ENCODE measurements at places on chromosomes 5 and 9.

GRCh38 chr9:97943308-97943855 is 5.4 kb upstream of the HEMGN start:
- no peak for DNase-seq

DNA sequence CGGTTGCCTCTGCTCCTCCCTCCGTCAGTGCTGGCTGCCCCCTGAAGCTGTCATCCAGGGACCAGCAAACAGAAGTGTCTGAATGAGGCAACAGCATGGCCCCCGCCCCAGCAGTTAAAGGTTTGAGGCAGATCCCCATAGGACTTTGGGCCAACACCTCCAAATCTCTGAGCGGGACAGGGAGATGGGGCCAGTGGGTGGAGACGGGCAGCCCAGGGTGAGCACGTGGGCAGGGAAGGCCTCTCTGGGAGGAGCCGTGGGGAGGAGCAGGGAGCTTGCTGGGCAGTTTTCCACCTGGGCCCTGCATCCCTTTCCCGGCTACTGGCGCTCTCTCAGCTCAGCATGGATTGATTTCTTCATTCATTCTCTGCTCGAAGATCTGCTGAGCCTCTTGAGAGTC is 39.1 kb upstream of the NOTCH1 start:
- DNase-seq = no peak

DNA sequence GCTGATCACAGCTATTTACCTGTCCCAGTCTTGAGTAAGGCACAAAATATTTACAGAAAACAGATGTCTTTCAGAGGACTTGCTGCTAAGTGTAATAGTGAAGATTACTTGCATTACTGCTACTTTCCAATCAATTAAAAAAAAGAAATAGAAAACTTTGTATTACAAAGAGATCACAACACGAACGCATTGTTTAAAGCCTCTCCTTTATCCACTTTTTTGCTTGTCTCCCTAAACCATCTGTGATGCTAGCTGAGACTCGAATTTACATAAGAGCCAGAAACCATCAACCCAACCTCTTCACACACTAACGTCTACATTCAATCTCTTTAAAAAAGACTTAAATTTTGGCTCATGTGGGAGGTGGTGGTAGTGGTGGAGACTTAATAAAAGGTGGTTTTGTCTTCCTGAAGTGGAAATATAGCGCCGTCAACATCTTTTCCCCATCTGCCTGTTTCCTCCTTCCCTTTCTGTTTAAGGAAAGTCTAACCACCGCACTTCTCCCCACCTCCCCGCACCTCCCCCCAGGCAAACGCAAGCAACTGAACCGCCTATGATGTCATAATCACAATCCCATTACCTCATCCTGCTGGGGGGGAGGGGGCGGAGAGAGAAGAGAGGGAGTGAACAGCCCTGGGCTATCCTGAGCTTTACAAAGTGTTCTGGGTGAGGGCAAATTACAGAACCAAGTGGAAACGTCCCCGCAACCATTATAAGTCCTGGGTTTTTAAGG is 948 bp upstream of the FAM53C start:
- no peak for DNase-seq

DNA sequence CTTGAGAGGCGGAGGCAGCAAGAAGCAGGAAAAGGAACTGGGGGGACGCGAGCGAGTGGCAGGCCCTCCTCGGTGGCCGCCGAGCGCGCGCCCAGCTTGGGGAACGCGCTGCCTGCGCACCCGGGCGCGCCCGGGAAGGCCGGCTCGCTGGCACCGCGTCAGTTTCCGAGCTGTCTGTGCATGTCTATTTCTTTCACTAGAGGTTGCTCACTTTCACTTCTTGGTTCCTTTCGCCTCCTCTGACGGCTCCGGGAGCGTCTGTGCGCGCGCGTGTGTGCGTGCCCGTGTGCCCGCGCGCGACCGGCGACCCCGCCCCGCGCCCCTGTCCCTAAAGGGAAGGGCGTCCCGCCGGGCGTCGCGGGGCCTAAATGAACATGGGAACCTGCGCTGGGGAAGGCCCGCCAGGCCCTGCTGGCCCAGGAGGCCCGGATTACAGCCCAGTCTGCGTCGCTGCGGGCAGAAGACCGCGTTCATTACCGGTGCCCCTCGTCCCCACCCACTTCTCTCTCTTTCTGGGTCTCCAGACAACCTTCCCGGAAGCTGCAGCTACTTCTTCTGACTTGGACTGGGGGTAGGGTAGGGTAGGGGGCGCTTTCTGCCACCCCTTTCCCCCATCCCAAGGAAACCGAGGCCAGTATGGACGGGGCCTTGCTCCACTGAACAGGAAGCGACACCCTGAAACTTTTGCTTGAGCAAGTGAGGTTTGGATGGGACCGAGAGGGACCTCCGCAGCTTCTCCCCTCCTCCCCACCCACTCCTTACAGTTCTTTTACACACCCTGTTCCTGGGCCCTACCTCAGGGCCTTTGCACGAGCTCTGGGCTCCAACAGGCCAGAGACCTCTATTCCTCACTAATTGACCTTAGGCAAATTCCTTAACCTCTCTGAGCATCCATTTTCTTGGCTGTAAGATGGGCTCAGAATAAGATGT is 205.8 kb upstream of the IER5L start:
- peak; percentile 46 for DNase-seq

DNA sequence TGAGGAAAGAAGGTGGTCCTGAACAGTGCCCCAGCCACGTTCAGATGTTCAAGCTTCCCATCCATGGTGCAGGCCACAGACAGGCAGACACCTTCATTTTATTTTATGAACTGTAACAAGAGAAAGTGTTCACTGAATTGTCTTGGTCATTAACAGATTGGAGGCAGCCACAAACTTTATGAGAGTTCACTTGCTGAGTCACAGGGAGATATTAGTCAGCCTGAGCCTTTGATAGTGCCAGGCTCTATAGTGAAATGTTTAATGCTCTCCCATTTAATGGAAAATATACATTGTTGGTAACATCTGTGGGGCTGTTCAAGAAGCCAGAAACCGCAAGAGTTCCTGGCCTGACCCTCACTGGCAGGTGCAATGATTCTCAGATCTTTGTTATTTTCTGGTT is 237.0 kb downstream of the TENT4A start:
- DNase-seq = no peak

GRCh38 chr5:43427306-43427705 is 15.1 kb upstream of the CCL28 start:
- DNase-seq = no peak

DNA sequence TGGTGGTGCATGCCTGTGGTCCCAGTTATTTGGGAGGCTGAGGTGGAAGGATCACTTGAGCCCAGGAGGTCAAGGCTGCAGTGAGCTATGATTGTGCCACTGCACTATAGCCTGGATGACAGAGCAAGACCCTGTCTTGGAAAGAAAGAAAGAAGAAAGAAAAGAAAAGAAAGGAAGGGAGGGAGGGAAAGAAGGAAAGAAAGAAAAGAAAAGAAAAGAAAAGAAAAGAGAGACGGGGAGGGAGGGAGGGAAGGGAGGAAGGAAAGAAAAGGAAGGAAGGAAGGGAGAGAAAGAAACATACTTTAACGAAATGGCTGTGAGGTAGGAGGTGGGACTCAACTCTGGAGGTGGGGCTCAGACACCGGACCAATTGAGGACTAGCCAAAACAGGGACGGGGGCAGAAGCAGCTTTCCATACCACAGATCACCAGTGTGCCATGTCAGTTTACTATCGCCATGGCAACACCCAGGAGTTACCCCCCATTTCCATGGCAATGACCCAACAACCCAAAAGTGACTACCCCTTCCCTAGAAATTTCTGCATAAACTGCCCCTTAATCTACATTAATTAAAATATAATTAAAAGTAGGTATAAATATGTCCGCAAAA is 21.3 kb downstream of the PTGES start:
- no peak for DNase-seq

DNA sequence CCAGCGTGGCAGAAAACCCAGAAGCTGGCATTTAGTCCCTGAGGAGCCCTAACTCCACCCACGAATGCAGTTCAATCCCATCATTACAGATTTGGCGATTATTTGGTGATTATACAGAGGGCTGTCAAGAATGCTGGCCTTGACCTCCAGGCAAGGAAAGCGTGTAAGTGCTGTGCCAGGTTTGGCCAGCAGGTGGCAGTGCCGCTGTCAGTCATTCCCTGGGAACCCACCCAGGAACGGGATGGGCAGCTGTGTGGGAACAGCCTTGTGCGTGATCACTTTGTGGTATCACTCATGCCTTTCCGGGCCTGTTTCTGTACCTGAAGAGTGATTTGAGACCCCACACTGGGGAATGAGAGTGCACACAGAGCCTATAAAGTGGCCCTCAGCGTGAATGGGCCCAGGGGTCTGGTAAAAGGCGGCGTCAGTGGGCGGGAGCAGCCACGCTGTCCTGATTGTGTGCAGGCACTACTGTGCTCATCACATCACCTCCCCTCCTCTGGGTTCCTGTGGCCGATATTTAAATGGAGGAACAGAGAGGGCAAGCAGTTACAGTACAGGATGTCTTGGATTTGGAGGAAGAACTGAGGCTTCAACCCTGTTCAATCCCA is 215.6 kb downstream of the ROR2 start:
- peak; percentile 66 for DNase-seq

DNA sequence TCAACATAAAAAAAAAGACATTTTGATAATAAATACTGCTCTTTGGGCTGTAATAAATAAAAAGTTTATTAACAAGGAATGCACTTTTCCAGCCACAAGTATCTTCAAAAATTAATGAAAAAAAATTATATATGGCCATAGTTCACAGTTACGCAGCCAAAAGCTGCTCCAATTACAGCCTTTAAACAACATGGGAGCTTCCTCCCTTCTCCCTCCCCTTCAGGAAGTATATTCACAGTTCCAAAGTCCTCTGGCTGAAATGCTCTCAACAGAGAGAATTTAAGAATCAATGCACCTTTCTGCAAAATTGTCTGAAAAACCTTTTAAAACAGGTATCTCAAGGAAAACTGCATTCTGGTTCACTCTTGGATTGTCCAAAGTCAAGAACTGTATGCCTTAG is 5.9 kb downstream of the PLK2 start:
- DNase-seq = no peak

GRCh38 chr9:1647776-1648175 is 367.4 kb upstream of the SMARCA2 start:
- DNase-seq = no peak

DNA sequence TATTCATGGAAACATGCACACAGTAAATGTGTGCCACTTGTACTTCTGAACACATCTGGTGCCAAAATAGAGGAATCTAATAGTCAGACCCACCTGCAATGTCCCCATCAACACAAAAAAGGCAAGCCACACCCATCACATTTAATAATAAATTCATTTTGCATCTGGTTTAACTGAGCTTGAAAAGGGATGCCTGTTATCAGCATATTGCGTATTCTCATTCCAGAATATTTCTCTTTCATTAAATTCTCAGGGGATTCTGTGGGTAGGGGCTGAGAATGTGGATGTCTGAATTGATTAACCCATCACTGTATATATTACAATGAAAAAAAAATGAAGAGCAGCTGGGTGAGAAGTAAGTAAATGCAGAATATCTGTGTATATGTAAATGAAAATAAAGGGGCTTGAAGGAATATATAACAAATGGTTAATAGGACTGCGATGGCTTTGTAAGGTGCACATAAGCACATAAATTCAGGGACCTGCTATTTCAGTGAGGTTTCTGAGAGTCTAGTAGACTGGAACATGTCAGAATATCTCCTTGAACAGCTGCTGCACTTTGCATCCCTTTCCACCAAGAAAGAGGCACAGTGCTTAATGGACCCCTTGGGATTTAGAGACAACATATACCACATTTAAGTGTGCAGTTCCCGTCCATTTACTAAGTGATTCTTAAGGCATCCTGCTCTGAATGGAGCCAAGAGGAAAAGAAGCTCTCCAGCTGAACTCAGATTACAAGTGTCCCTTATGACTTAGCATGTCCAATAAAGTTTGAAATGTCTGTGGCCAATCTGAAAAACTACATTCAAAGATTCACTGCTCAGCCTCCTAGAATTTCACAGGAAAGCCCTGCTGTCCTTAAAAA is 104.1 kb upstream of the NIPBL start:
- no peak for DNase-seq

DNA sequence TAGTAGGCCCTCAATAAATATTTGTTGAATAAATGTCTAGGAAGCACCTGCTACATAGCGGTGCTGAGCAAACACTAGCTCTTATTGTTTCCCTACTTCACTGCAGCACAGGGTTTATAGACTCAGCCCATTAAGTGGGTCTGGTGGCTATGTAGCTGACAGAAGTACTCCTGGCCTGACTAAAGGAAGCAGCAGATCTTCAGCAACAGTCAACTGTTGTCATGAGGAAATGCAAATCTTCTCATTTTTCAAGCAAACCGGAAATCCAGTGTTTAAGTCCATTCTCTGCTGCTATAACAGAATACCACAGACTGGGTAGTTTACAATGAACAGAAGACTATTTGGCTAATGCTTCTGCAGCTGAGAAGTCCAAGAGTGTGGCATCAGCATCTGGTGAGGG is 2.8 kb upstream of the TEX10 start:
- DNase-seq = no peak

- DNase-seq = peak; percentile 12
Observed at GRCh38 chr5:141084487-141084989, 9.9 kb upstream of the PCDHB2 start.

- no peak for DNase-seq
Observed at GRCh38 chr9:20872340-20872977, 159.0 kb downstream of the HACD4 start.

DNA sequence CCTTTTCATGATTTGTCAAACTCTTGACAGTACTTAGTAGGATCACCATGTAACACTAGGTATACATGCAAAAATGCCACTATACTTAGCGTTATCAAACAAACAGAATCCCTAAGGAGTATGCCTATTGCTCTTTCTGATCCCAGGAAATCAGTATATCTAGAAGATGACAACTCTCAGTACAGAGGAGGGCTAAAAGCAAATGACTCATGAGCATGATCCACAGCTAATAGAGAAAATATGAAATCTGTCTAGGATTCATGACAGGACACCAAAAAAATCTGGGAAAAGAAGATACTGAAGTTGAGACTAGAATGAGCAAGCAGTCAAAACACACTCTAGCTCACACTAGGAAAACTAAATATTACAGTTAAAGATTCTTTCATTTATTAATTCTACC is 89.2 kb downstream of the RAPGEF6 start:
- no peak for DNase-seq

DNA sequence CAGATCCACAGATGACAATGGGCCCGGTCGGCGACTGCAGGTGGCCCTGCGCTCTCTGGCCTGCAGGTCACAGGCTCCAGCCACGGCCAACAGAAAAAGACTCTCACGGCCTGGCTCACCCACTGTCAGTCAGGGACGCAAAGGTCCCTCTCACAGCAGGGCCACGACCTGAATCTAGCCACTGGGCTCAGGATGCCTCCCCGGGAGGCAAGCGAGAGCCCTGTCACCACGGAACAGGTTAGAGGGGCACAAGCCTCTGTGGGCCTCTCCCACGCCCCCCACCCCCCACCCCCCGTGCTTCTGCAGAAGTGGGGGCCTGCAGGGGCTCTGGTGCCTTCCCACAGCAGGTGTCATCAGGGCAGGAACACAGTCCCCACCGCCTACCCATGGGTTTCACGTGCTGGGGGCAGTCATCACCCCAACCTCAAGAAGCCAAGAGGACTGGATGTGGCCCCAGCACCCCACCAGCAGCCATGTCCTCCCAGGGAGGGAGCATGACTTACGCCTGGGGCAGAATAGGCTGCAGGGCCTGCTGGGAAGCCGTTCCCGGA is 17.3 kb upstream of the EGFL7 start:
- DNase-seq = no peak

DNA sequence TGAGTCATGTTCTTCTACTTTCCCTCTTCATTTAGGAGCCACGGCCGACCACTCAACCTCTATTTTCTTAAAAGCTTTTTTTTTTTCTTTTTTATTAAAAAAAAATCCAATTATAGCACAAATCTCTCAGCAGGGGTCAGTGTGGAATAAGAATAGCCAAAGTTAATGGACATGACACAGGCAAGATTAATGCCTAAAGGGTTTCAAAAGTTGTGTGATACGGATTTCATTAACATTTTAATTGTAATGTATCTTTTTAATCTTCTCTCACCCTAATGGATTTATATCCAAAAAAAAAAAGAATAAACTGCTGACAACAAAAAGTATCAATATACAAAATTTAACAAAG is 5.4 kb downstream of the NACC2 start:
- no peak for DNase-seq
